NCI-H82 (cell line): ENCODE measurements at places on chromosomes 16 and 17.

DNA sequence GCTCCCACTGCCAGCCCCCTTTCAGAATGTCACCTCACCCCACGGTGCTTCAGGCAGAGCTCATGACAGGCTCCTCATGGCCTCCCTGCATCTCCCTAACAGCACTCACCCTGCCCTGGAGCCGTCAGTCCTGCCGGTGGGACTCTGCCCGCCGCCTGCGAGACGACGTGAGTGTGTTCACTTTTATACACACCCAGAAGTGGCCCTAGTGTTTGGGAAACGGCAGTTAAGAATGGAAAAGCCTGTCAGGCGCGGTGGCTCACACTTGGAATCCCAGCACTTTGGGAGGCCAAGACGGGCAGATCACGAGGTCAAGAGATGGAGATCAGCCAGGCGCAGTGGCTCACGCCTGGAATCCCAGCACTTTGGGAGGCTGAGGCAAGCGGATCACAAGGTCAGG is 12.3 kb upstream of the CYTH1 start:
- DNase-seq = no peak

DNA sequence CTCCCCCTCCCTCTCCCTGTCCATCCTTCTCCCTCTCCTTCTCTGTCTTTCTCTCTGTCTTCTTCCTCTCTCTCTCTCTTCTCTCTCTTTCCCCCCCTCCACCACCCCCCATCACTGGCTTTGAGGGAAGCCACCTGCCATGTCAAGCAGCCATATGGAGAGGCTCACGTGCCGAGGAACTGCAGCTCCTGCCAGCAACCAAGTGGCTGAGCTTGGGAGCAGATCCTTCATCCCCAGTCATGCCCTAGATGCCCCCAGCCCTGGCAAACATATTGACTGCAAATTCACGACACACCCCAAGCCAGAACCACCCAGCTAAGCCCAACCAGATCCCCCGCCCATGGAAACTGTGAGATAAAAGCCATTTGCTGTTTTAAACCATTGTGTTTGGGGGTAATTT is 40.9 kb upstream of the RBFOX3 start:
- peak; percentile 82 for DNase-seq

DNA sequence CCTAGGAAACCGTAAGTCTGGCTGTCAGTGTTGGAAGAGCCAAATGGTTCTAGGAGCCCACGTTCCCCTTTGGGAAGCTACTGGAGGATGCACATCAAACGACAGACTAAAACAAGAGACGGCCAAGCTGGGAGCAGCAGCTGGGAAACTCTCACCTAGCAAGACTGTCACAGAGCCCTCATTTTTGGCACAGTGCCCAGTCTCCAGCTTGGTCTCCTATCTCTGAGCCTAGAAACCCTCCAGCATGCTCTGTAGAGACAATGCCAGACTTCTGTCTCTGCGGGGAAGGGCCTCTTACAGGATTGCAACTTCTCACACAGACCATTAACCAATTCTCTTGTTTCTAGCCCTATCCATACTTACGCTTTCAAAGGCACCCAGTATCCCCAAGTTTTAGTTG is 23.5 kb downstream of the GTF3C1 start:
- peak; percentile 93 for DNase-seq

- DNase-seq = peak; percentile 2
Measured at GRCh38 chr17:13520899-13521572, 80.7 kb downstream of the HS3ST3A1 start.

- no peak for DNase-seq
Measured at GRCh38 chr16:55754056-55754455, 78.8 kb downstream of the CES1 start.

DNA sequence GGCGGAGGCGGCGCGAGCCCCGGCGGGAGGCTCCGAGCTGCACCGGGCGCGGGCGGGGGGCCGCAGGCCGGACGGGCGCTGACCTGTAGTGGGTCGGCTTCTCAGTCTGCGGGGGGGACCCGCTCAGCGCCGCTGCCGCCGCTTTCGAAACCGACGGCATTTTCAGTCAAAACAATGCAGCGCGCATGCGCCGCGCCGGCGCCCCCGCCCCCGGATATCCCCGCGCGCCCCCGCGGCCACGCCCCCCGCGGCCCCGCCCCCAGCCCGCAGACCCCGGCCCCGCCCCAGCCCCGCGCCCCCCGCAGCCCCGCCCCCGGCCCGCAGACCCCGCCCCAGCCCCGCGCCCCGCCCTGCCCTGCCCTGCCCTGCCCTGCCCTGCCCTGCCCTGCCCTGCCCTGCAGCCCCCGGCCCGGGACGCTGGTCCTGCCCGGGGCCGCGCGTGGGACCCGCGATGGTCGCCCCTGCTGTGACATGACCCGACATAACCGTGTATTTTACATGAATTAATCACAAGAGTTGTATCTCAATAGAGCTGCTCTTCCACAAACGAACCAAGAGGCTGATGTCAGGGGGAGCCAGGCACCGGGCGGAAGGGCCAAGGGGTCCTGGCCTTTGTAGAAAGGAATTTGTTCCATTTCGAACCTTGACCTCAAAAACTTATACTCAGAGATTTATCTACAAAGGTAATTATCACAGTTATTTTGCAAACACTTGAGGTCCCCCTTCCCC is at the start of gene UNKL:
Gene UNKL (minus strand): TSS at position 173 of the 729 bp plus-strand sequence. CDS start 13 bp downstream, at position 160.
- DNase-seq = peak; percentile 73

- DNase-seq = no peak
Measured at GRCh38 chr16:83044589-83044988, 417.8 kb downstream of the CDH13 start.

DNA sequence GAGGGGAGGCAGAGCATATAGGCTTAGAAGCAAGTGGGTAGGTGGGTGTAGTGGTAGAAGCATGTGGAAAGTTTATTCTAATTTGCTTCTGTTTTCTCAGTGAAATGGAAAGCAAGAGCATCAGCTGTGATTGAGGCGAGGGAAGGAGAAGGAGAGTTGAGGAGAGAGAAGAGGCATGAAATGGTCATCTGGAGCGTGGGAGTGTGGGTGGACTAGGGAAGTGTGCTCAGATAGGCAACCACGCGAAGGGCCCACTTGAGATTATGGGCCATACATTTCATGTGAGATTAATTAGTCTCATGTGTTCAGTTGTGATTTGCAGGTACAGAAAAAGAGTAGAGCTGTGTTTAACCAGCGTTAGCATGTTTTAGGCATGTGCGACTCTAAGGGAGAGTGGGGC is 20.8 kb upstream of the CDC6 start:
- DNase-seq = no peak

DNA sequence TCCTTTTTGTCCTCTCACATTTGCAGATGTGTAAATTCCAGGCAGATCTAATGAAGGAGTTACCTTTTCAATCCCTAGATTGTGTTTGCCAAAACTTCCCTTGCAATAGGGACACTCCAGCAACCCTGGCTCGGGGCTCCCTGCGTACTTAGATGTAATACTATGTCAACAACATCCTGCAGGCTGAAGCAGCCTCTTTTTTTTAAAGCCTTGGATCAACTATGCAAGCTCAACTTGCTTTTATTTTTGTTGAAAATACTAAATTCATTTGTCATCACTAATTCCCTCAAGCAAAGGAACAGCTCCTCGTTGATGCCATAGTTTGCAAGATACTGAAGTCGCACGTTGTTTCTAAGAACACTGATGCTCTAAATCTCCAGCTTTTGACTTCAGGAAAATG is 59.1 kb downstream of the GRIN2A start:
- no peak for DNase-seq

GRCh38 chr17:76658242-76658662 is 14.7 kb upstream of the ST6GALNAC1 start:
- no peak for DNase-seq

- DNase-seq = no peak
Measured at GRCh38 chr16:83433201-83433600, 374.6 kb upstream of the HSBP1 start.

DNA sequence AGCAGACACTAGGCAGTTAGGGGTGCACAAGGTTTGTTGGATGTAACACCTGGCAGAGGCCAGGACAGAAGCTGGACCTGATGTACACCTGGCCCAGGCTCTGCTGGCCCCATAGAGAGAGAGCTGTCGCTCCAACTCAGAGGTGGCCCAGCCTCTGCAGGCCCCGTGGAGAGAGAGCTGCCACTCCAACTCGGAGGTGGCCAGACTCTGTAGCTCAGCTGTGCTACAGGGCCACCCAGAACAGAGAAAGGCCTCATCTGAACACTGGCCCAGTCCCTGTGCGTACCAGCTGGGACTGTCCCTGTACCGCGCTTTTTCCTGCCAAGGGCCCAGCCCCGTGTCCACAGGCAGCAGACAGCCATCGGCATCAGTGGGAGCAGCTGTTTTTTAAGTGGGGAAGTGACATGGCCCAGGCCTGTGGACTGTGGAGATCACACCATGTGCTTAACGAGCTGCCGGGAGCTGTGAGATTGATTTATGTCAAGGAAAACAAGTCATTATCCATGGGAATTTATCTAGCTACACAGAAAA is 176.4 kb upstream of the CHMP6 start:
- DNase-seq = no peak

DNA sequence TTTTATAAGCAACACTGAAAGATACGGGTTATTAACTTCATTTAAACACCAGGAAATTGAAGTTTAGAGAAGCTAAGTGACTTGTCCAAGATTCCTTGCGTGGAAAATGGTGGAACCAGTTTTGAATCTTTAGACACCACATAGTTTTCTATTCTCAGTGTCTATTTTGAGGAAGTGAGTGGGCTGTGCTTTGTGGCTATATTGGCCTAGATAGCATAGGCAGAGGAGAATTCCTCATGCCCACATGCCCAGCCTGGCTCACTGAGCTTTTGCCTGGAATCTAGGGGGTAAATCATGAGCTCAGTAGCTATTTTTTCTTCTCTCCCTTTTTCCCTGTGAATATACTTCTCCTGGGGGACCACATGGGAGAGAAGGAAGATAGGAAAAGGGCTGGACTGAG is 431.3 kb downstream of the HS3ST3B1 start:
- DNase-seq = no peak

DNA sequence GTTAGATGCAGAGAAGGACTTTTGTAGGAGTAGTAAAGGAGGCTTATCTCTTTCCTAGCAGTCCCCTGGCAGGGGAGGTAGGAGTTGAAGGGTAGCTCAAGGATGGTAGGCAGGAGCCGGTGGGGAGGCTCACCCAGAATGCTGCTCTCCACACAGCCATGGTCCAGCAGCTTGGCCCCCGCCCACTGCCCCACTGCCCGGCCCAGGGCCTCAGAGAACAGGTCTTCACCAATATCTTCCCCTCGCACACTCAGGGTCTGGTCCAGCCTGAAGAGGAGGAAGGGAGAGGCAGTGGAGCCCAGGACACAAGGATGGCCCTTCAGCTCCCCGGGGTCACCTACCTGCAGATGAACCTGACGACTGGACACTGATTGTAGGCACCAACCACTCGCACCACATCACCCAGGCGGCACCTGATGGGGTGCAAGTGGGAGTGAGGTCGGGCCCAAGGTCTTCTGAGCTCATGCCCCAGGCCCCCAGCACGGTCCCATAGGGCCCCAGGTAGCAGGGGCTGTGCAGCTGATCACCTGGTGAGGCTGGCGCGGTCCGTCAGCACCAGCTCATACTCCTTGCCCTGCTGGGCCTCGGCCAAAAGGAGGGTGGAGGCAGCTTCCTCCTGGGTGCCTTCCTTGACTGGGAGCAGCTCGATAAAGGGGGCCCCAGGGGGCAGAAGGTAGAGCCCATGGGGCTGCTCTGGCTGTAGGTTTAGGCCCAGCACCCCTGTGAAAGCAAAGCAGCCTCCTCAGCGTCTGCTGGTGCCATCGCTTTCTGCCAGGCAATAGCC is 3.6 kb downstream of the GHDC start:
- DNase-seq = no peak

DNA sequence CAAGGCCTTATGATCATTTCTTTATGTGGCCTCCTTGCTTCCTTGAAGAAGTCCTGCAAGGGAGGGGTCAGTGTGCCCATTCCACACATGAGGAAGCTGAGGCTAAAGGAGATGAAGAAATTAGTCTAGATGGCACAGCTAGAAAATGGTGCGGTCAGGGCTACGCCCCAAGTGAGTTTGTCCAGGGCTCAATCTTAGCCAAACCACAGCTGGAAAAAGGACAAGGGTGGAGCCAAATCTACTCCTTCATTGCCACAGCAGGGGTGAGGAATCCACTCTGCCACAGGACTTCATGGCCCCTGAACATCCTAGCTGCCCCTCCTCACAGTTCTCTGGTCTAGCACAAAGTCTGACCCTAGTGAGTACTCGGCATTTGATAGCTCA is 16.2 kb downstream of the BEAN1 start:
- no peak for DNase-seq

- peak; percentile 73 for DNase-seq
Measured at GRCh38 chr16:20026361-20027072, 47.2 kb downstream of the GPR139 start.

- no peak for DNase-seq
Measured at GRCh38 chr16:72798264-72798663, 249.7 kb downstream of the ZFHX3 start.

DNA sequence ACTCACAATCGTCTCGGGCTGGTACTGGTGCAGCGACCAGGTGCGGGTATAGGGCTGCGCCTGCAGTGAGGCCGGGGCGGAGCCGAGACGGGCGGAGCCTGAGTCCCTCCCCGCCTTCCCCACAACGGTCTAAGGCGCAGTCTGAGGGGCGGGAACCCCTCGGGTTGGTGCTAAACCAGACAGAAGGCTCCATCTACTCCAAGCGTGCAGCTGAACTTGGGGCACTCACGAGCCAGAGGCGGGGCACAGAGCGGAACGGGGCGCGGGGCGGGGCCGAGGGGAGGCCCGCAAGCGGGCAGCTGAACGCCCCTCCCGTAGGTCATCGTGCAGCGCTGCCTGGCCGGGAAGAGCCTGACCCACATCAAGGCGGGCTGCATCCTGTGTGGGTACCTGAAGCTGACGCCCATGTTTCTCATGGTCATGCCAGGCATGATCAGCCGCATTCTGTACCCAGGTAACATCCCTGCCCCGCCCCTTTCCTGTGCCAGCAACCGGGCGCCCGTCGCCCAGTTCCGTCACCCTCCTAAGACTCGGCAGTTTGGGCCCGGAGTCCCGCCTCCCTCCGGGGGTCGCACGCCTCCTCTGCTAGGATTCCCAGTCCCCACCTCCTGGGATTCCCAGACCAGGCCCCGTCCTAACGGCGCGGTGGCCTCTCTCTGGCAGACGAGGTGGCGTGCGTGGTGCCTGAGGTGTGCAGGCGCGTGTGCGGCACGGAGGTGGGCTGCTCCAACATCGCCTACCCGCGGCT is 5.0 kb downstream of the SLC5A2 start:
- DNase-seq = peak; percentile 69

- DNase-seq = no peak
Measured at GRCh38 chr16:16096858-16097213, 126.5 kb downstream of the ABCC6 start.

- no peak for DNase-seq
Measured at GRCh38 chr16:66996983-66997358, 8.6 kb downstream of the CES4A start.

GRCh38 chr17:43549496-43549895 is 3.4 kb upstream of the ETV4 start:
- DNase-seq = no peak

- DNase-seq = no peak
Measured at GRCh38 chr16:47197536-47198179, 53.9 kb upstream of the NETO2 start.
